ENCODE measurements at places on chromosomes 5 and 9.

GRCh38 chr5:73218552-73219171 lies 45.7 kb downstream of the TMEM174 start:
- no peak for DNase-seq

DNA sequence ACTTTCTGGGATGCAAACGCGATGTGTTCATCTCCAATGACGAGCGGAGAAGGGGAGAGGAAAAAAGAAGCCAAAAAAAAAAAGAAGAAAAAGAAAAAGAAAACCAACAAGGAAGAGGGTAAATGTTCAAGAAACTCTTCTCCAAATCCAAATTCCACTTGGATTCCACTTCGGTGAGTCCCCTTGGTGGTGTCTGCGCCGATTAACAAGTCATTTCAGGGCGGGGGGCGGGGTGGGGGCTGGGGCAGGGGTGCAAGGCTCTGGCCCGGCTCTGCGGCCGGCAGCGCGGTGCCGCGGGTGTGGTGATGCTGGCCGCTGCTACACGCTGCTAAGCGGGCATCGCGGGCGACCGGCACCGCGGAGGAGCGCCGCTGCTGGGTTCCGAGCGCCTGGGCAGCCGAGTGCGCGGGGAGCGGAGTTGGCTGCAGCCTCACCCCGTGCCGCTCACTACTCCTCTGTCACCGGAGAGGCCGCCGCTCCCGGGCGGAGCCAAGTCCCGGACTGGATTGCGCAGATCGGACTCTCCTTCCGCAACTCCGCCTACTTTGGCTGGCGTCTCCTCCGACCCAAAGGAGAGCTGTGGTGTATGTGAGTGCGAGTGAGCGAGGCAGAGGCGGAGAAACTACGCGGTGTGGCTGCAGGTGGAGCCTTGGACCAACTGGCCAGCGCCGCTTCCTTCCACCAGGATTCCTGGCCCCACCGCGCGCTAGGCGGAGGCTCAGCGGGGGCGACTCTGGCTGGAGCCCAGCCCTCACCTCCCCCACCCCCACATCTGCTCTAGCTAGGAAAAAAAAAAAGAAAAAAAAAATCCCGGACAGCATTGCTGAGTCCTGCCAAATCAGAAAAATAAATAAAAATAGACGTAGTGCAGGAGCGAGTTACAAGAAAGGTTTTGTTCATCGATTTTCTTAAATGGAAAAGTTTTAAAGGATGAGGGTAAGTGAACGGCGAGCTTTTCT lies at the start of gene SEMA6A:
Gene SEMA6A (minus strand): TSS at position 457 of the 959 bp plus-strand sequence. CDS start 69,879 bp downstream, outside the sequence.
- DNase-seq: peak; percentile 80

DNA sequence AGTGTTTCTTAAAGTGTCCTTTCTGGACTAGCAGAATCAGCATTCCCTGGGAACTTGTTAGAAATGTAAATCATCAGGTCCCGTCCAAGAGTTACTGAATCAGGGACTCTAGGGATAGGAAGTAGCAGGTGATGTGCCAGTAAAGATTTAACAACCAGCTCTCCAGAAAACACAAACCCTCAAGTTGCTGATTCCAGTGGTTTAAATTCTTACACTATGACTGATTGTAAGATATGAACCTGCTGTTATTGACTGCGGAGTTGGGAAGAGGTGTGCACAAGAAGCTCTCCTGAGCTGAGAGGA lies 39.1 kb upstream of the BASP1 start:
- no peak for DNase-seq

DNA sequence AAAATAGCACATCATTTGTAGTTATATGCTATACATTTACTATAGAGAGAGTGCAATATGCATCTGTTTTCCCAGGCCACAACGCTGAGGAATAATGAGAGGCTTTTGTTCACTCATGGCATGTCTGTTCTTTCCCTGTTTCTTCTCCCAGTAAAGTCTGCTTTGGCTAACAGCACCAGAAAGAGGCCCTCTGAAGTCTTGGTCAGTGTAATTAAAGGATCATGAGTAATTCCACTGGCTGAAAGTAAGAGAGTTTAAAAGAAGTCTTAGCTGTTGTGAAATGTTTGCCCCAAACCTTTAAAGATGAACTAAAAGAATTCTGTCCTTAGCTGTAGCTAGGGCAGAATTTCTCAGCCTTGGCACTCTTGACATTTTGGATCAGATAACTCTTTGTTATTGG lies 228.8 kb downstream of the TLE4 start:
- DNase-seq: no peak

DNA sequence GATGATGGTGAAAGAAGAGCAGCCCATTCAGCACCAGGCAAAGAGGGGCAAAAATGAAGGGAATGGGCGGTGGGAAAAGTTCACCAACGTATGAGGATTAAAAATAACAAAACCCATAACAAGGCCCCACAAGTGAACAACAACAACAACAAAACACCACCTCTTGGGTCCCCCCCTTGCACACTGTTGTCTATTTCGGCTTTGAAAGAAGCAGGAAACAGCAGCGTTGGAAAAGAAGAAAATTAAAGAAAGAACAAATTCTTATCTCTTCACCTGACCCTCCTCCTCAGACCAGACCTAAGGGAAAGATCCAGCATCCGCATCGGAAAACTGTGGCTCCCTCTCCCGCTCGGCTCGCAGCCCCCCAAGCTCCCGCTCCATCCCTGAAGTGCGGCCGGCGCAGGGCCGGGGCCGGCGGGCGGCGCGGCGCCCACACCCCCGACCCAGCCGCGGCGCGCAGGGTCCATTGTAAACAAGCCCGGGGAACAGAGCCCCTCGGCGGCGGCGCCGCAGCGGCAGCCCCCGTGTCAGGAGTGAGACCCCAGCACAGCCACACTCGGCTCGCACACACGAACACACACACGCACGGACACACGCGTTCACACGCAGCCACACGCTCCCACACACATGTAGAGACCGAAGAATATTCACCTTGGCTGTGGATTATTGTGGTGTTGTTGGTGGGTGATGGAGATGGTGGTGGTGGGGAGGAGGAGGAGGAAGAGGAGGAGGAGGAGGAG lies 535 bp downstream of the RFX3 start:
- DNase-seq: no peak

DNA sequence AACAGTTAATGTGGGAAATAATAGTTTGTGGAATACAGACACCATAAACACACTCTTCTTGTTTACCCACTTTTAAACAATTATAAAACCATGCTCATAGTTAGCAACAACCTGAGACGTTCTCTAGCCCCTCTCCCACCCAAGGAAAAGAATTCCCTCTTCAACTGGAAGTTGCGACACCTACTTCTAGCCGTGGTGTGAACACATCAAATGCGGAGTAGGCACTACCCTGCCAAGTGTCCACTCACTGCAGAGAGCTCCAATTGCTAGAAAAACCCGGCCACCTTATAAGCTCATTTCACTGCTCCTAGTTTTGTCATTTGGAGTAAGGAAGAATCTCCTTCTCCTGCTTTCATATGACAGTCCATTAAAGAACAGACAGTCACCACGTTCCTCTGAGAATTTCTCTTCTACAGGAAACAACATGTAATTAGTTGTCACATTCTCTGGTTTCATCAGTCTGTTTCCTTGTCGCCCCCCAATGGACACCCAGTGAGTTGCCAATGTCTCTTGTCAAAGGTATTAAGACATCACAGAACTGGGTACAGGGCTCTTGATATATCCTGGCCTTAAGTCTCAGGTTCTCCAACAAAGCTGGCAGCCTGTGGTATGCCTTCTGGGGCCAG lies 47.3 kb downstream of the PRLR start:
- peak; percentile 56 for DNase-seq

GRCh38 chr5:36575361-36575781 lies 31.0 kb upstream of the SLC1A3 start:
- no peak for DNase-seq

GRCh38 chr5:129115680-129116079 lies 21.1 kb downstream of the ISOC1 start:
- no peak for DNase-seq

All from activated CD4-positive, alpha-beta T cell treated with anti-CD3 and anti-CD28 coated beads, Interleukin-10, Interleukin-2, amounts not matched to agents 100 ng/mL and 50 ng/mL, durations not matched to agents 16 hours and 8 hours (primary cell).